ENCODE measurements at places on chromosomes 3 and 15.

- DNase-seq, result no peak
Observed at GRCh38 chr3:135097276-135097946, 302.4 kb downstream of the EPHB1 start.

- DNase-seq, result peak; percentile 28
Observed at GRCh38 chr3:196323691-196324090, 5.7 kb upstream of the DYNLT2B start.

DNA sequence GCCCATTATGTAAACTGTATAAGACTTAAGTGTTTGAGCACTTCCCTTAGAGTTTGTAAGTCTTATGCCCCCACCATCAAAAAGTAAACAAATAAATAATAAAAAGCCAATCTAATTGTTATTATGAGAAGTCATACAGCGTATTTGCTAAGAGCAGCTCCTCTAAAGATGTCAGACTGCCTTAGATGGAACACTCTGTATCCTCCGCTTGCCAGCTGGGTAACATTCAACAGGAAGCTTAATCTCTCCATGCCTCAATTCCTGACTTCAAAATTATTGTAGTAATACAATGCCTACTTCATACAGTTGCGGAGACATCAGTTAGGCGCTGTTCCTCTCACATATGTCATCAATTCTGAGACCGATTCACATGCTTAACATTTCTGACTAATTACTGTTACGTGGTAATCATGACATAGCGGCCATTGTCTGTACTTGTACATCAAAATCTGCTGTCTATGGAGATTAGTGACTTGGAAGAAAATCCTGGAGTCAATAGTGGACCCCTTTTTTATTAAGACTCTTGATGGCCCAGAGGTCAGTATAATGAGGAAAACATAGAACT is 417.7 kb downstream of the LPP start:
- DNase-seq, result no peak

DNA sequence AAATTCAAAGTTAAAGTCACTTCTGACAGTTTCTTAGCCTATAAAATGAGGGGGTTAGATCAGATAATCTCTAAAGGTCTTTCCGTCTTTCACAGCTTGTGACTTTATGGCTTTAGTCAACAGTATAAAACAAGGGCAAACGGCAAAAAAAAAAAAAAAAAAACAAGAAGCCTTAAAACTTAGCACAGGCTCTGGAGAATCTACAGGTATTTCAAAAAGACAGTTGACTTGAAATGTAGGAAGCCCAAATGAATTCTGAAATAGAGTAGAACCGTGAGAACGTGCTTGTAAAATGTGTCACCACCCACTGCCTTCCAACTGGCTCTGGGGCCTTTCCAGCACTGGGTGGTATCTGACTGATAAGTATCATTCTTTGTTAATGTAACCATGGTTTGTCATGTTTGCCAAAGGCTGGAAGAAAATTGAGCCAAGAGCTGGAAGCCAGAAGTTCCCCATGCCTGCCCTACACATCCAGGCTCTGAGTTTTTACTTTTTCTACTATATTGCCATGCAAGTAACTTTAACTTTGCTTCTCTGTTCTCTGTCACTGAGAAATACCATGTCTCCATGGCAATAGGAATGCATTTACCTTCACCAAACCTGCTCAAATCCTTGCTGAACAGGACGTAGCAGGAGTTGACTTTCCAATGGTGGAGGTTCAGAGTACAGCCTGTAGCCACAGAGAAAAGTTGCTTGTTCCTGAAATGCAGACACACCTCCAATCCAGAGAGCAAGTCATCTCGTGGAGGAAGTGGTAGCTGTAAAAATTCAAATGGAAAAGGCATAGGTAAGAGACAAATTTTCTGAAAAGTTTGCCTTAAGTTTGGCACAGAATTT is 35.8 kb upstream of the THSD4 start:
- no peak for DNase-seq

GRCh38 chr15:78065973-78066946 is 11.3 kb downstream of the TBC1D2B start:
- peak; percentile 80 for DNase-seq

DNA sequence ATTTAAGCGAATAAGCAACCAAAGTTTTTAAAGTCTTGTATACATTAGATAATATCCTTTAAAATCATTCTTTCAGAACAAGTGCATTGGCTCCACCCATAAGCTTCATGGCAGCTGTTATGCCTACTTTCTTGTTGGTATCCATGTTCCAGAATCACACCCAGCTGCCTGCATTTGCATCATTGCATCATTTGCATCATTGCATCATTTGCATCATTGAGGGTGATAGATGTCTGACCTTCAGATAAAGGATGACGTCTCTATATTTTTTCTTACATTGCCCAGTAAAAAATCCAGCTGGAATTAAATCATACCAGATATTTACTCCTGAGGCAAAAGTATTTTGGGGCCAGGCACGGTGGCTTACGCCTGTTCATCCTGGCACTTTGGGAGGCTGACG is 42.3 kb downstream of the SLC12A1 start:
- DNase-seq, result no peak

DNA sequence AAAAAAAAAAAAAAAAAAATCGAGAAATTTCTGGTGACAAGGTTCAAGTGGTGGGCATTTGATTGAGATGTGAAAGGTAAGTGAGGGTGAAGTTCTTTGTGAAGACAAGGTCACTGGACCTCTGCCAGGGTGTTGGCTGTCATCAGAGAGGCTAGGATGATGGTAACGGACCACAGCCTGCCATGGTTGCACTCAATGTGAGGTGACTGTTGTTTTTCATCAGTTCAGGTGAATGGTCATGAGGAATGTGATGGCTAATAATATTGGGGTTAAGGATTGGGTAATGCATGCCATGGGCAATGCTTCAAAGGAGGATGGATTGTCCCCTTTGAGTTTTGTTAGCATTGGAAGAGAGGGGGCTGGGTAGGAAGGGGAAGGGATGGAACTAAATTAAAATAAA is 4.3 kb upstream of the ALPK3 start:
- DNase-seq, result no peak

GRCh38 chr3:107892955-107893624 is 197.7 kb downstream of the CD47 start:
- DNase-seq, result no peak

DNA sequence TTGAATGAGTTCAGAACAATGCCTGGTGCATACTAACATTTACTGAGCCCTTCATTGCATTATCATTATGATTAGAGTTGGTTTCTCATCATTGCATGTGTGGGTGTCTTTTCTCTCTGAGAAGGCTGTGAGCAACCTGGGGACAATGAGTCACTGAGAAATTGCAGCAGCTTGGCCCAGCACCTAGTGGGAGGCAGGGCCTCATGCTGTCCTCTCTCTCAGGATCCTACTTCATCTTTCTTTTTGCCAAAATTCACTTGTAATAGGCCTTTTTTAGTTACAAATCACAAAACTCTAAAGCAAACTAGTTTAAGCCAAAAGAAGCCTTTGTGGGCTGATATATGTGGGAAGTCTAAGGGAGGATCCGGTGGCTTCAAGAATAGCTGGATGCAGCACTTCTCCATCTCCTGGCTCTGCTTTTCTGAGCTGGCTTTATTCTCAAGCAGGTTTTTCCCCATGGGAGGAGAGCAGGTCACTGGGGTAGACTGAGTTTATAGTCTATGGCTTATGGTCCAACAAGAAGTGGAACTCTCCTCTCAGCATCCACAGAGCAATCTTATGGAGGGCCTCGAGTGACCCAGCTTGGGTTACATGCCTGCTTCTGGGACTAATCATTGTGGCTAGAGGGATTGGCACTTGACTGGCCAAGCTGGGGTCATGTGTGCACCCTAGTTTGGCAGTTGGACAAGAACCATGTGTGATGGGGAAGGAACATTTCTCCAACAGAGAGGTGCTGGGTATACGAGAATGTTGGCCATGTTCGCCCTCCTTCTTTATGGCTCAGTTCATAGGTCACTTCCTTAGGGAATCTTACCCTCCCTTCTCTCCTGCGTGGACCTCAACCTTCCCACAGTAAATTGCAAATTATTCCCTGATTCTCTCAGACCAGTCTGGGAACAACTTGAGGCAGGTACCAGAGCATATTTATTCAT is 8.7 kb upstream of the CAMK1 start:
- DNase-seq, result no peak

DNA sequence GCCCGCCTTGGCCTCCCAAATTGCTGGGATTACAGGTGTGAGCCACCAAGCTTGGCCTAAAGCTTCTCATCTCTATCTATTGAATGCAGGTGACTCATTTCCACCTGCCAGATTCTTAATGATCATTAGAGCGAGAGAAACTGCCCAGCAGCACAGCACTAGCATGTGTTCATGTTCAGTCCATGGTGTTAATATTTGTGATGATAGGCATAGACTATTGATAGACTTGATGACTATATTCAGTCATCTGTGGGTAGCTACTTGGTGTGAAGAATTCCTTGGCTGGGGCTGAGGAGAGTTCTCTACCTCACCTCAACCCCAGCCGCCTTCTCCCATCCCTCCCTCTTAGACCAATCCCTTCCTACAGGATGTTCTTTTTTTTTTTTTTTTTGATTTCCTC is 60.0 kb downstream of the ST6GAL1 start:
- no peak for DNase-seq

- DNase-seq, result peak; percentile 78
Observed at GRCh38 chr3:60081381-60082095, 1031.7 kb upstream of the CFAP20DC start.

DNA sequence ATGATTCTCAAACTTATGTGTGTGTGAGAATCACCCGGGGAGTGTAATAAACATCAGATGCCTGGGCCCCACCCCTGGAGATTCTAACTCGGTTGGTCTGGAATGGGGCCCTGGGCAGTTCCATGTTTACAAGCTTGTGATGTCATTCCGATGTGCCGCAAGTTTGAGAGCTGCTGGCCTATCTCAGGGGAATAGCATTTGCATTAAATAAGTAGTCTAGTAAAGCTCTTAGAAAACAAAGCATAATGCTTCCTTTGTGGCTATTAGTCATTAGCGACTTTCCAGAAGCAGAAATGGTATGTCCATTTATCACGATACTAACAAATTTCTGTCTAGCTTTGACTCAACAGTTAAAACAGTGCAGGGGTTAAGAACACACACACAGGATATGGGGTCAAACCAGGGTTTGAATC is 20.9 kb downstream of the PGBD4 start:
- DNase-seq, result no peak

DNA sequence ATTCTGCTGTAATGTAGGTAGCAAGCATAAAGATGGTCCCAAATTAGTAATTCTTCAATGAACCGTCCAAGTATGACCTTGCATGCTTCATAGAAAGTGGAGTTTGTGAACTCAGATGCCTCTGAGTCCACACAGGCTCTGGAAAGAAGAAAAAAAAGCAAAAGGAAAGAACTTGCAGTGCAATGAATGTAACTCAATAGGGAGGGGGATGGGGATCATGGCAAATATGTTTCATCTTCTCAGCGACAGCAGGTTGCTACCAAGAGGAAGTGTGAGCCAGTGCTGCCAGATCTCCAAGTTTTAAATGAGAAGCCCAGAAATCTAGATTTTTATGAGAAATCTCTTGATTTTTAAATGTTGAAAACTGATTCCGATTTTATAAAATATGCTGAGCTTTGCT is 50.3 kb downstream of the IL20RB start:
- no peak for DNase-seq

- DNase-seq, result no peak
Observed at GRCh38 chr3:13727890-13728289, 152.0 kb downstream of the WNT7A start.

- no peak for DNase-seq
Observed at GRCh38 chr3:51836606-51837005, 24.8 kb upstream of the IQCF2 start.

GRCh38 chr3:48949376-48949717 is 30.7 kb downstream of the ARIH2 start:
- no peak for DNase-seq
